ENCODE measurements at places on chromosomes 4 and X.

DNA sequence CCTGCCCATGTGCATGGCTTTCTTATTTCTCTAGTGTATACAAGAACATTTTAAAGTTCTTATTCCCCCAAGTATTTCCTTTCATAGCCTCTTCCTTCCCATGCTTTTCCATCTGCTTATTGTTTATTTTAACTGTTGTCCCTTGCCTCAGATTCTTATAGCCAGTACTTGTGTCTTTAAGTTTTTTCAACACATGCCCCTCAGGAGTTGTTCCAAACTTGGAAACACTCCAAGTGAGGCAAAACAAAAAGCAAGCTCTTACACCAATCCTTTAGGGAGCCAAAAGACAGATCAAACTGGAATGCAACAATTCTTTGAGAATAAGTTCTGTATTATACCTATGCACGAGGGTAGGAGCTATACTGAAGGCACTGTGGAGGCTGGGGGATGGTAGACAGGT, 222.0 kb upstream of the STK26 start:
- no peak for DNase-seq

DNA sequence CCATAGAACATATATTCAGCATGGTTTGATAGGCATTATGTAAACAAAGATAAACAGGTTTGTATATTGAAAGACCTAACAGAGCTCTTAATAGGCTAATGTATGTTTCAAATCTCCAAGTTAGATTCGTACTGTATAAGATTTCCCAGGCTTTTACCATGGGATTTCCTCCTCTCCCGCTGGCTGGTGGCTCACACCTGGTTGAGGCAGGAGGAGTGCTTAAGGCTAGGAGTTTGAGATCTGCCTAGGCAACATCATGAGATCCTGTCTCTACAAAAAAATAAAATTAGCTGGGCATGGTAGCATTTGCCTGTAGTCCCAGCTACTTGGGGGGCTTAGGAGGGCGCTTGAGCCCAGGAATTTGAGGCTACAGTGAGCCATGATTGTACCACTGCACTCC, 5.4 kb downstream of the CPE start:
- DNase-seq = no peak

GRCh38 chrX:6959006-6959405, 188.5 kb upstream of the STS start:
- DNase-seq = no peak

DNA sequence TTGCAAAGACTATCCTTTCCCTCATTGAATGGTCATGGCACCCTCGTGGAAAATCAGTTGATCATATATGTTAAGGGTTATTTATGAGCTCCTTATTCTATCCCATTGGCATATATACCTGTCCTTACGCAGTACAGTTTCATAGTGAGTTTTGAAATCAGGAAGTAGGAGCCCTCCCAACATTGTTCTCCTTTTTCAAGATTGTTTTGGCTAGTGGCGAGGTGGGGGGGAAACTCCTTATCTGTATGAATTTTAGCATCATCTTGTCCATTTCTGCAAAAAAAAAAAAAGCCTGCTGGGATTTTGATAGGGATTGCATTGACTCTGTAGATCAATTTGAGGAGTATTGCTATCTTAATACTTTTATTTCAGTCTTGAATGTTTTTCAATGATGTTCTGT, 2.5 kb upstream of the USP9X start:
- DNase-seq = no peak

DNA sequence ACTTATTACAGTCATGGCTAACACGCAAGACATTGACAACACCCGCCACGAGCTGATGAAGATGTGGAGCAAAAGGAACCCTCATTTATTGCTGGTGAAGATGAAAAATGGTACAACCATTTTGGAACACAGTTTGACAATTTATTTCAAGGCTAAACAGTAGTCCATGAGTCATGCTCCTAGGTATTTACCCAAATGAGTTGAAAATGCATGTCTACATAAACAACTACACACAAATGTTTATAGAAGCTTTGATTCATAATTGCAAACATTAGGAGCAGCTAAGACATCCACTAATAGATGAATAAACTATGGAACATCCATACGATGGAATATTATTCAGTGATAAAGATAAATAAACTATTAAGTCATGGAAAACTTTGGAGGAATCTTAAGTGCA, 580.1 kb downstream of the RAPGEF2 start:
- DNase-seq = no peak

DNA sequence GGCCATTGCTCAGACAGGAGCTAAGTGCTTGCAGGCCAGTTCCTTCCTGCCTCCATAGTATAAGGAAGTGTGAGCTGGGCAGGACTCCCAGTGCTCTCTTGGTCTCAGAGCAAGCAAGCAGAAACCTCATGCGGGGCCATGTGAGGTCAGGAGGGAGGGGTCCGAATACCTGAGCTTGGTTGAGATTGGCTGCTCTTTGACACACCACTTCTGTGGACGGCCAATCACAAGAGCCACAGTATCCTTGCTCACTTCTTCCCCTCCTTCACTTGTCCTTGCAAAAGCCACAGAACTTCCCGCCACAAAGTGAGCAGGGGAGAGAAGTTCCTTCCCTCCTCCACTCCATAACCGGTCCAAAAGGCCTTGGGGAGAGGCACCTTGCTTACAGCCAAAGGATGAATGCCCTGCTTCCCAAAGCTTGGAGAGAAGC, 56.7 kb downstream of the PRPS1 start:
- DNase-seq = no peak

GRCh38 chrX:31280580-31280979, 208.7 kb upstream of the FTHL17 start:
- no peak for DNase-seq

GRCh38 chrX:123088331-123088730, 95.7 kb upstream of the GRIA3 start:
- DNase-seq = no peak

- no peak for DNase-seq
These were observed 124.1 kb upstream of the TBL1X start for GRCh38 chrX:9340598-9341290.

DNA sequence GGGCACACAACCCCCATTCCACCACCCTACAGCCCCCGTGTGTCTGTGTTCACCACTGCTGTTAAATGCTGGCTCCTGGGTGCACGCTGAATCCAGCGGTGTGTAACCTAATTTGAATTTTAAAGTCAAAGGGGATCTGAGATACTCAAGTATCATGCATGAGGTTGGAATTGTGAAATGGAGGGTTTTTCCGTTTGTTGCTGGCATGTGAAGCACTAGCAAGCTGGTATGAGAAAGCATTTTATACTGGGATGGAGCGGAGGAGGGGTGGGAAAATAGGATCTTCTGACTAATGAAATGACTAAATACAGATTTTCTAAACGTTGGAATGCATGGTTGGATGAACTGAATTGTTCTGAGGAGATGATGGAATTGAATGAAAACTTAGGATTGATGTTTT, 36.9 kb upstream of the FAT1 start:
- DNase-seq = no peak

DNA sequence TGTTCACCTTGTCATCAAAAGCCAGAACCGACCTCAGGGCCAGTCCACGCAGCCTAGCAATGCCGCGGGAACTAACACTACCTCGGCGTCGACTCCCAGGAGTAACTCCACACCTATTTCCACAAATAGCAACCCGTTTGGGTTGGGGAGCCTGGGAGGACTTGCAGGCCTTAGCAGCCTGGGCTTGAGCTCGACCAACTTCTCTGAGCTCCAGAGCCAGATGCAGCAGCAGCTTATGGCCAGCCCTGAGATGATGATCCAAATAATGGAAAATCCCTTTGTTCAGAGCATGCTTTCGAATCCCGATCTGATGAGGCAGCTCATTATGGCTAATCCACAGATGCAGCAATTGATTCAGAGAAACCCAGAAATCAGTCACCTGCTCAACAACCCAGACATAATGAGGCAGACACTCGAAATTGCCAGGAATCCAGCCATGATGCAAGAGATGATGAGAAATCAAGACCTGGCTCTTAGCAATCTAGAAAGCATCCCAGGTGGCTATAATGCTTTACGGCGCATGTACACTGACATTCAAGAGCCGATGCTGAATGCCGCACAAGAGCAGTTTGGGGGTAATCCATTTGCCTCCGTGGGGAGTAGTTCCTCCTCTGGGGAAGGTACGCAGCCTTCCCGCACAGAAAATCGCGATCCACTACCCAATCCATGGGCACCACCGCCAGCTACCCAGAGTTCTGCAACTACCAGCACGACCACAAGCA, 898 bp downstream of the UBQLN2 start:
- DNase-seq = peak; percentile 34

GRCh38 chrX:135307171-135307570, 2.1 kb upstream of the ETDC start:
- DNase-seq = no peak

DNA sequence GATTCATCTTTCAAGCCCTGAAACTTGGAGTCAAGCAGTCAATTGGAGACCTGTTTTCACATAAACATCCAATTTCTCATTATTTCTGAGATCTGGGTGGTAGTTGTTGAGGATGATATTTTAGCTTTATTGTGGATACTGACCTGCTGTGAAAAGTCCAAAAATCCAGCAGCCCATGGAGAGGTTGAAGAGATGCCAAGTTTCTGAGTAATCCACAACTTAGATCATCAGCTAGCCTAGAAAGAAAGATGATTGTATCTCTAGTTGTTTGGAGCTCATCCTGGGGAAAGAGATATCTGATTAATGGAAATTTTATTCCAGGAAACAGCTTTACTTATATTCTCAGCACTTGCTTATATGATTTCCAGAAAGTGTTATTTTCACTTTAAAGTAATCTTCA, 48.6 kb upstream of the DCX start:
- DNase-seq = no peak

DNA sequence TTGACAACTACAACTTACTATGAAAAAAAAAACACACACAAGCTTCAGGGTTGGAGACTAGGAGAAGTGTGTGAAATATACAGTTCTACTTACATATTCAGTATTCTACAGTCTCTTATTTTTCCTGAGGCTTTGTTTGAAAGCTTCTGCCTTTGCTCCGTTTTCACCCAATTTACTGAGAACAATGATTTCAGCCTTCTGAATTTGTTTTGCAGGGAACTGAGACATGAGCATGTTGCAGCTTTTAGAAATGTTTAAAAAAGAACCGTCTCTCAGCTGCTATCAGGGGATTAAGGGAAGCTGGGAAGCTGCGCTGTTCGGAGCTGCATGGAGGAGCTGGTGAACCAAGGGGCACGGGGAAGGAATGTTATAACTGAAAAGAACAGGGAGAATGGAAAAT, 85.7 kb downstream of the QDPR start:
- DNase-seq = no peak

- no peak for DNase-seq
These were observed 572.5 kb downstream of the MAGEB5 start for GRCh38 chrX:26788402-26788998.

- no peak for DNase-seq
These were observed 3.4 kb downstream of the ZNF81 start for GRCh38 chrX:47840111-47840510.

GRCh38 chrX:112819008-112819640, 21.5 kb downstream of the AMOT start:
- DNase-seq = no peak

DNA sequence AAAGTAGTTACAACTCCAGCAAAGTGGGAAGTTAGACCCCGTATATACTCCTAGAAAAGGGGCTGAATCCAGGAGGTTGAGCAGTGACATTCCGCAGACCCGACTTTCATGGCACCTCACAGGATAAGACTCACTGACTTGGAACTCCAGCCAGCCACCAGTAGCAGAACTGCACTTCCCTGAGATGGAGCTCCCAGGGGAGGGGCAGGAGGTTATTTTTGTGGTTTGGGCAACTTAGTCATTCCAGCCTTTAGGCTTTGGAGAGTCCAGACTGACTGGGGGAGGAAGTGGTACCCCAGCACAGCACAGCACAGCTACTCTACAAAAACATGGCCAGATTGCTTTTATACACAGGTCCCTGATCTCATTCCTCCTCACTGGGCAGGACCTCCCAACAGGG, 319.1 kb downstream of the PCDH19 start:
- DNase-seq = no peak

GRCh38 chr4:147117431-147117830, 171.8 kb upstream of the TTC29 start:
- DNase-seq = peak; percentile 7

DNA sequence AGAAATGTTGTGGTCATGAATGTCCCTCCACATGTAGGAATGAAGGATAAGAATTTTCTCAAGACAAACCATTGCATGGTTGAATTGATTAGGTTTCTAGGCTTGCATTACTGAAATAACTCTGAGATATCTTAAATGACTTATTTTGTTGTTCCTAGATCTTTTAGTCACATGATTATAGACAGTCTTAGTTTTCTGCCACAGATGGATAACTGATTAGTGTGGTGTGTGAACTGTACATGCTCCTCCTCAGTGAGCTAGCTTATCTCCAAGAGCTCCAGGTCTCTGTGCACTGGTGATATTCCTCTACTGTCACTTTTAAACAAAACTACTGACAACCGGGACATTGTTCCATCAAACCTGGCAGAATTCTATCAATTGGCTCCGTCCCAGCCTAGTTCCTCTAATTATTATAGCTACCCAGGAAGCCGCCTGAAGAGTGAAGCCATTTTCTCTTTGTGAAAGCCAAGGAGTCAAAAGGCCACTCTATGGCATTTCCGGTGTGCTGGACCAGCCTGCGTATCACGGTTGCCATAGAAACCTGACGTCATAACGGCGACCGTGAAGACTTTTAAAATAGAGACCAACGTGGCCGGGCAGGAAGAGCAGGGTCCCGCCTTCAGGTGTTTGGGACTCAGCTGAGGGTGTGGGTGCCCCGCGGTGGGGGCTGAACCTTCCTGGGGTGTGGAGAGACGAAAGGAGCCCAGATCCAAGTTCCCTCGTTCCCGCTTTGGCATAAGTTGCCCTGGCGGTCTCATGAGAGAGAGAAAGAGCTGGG, 28.1 kb downstream of the BEX3 start:
- DNase-seq = peak; percentile 24

GRCh38 chrX:112866175-112866574, 25.5 kb upstream of the AMOT start:
- DNase-seq = no peak

DNA sequence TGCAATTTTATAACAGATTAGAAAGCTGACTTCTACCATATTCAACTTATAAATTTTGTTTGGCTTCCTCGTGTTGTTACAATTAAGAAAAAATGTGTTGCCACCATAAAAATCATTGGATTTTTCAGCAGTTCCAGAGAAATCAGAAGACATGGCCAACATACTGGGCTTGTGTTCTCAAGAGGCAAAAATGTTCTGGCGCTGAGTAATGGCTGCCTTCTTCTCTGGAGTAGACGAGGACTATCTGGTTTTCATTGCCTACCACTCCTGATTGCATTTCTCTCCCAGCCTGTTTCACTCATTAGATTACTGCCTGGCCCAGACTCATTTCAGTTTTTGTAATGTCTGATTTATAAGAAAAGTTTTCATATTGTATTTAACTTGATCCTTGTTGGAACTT, 122.3 kb downstream of the ARHGAP10 start:
- DNase-seq = no peak

Data from T47D (cell line).